ENCODE measurements at places on chromosomes 16 and 17. TPM values are rescaled to one million over a fixed set of nuclear protein-coding genes. Genes with fewer than 3 reads are reported as not detected.

The SPNS2 gene
- total RNA-seq = 45.1 TPM

The DLX3 gene
- under 0.01 TPM for total RNA-seq

The KLHL10 gene
- total RNA-seq = not detected

The NPIPA5 gene
- total RNA-seq = 0.24 TPM

The ST6GALNAC1 gene
- 0.96 TPM for total RNA-seq

The TNP2 gene
- not detected for total RNA-seq

The MYL4 gene
- not detected for total RNA-seq

The PDILT gene
- not detected for total RNA-seq
